ENCODE measurements at places on chromosomes 3 and 15.
A peak's percentile ranks its signal among the peaks of the same experiment; 100 is the strongest.

DNA sequence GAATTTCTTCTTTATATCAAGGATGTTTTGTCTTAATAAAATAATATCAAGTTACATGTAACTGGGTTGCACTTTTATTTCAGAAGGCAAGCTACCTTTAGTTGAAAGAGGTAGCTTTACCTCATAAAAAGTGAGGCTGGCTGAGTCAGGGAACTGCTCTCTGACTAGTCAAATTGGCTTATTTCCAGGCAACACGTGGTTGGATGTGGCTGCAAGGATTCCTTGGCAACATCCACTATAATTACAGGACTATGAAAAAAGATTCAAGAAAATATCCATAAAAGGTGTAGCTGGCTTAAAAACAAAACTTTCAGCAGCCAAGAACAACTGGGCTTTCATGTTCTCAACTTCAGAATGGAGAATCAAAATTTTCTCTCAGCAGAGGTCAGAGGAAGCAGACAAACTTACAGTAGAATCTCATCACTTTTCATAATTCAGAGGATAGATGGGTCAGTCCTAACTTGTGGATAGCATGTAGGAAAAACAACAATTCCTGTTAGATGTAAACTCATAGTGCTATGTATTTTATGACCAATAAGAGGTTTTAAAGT is 779.1 kb downstream of the MECOM start:
- no peak for DNase-seq

GRCh38 chr3:149512073-149512782 is 37.7 kb downstream of the TM4SF4 start:
- peak; percentile 9 for DNase-seq

DNA sequence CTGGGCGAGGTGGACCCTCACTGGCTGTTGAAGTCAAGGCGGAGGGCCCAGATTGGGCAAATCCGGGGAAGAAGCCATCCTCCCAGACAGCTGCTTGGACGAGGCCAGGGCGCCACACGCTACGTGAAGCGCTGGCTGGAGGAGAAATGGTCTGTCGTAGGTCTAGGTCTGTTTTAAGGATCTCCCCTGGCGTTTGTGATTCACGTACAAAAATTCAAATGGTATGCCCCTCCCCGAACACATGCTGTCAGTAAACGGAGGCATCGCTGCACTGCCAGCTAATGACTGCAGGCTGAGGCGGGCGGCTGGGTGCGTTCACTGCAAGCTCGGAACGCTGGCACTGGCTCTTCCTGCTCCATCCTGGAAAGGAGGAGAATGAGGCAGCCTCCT is 69.9 kb downstream of the EPHB3 start:
- DNase-seq = no peak

- DNase-seq = no peak
These were observed 43.0 kb downstream of the BCL2L10 start for GRCh38 chr15:52069559-52069958.

GRCh38 chr3:42266085-42266484 is at the start of gene CCK:
Gene CCK (minus strand): TSS chr3:42266185. CDS start chr3:42263630, 2,555 bp downstream.
- DNase-seq = no peak

- no peak for DNase-seq
These were observed 149.0 kb downstream of the CBLB start for GRCh38 chr3:105719791-105720190.

DNA sequence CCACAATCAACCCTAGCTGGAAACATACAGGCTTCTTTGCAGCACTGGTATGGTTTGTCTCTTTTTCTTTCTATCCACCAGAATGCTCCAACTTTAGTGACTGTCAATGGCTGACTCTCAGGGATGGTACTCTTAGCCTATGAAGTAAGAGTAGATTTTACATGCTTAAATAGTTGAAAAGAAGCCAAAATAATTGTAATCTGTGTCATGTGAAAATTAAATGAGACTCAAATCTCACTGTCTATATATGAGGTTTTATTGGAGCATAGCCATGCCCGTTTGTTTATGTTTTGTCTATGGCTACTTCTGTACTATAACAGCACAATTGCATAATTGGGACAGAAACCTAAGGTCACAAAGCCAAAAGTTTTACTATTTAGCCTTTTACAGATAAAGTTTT is 29.1 kb upstream of the PDZRN3 start:
- DNase-seq = no peak

DNA sequence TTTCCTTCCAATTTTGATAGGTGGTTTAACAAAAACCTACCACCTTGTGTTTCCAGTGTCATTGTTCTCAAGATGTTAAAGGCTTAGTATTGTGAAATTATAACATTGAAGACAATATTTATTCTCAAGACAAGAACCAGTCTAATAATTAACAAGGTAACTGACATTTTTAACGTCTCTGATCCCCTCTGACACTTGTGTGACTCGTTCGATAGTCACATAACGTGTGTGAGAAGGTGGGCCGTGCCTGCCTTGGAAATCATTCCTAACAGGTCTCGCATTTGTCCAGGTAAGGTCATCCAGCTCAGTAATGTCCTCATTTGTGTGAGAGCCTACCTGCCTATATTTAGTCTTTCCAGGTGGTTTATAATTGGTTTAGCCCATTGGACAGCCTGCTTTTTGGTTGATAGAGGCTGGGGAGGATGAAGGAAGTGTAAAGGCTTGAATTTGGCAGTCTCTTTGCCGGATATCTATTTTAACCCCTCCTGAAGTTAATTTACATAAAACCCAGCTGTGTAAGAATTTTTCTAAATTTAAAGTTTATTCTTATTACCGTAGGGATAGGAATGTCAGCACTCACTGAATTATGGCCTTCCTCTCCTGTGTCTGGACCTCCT is 94.4 kb downstream of the AKAP13 start:
- DNase-seq = no peak

DNA sequence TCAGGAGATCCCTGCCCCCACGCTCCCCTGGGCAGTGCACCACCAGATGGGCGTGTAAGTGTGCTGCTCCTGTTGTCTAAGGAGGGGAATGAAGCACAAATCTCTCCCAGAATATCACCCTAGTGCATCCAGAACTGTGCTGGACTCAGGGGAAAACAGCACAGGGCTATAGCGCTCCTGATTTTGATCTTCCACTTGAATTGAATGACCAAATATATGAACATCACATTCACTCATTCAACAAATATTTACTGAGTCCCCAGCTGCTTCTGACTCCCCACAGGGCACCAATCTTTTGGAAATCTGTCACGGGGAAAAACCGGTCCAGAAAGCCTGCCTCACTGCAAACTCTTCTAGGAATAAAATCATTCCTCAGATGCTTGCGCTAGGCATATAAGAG is 2.4 kb downstream of the CPLX3 start:
- no peak for DNase-seq

DNA sequence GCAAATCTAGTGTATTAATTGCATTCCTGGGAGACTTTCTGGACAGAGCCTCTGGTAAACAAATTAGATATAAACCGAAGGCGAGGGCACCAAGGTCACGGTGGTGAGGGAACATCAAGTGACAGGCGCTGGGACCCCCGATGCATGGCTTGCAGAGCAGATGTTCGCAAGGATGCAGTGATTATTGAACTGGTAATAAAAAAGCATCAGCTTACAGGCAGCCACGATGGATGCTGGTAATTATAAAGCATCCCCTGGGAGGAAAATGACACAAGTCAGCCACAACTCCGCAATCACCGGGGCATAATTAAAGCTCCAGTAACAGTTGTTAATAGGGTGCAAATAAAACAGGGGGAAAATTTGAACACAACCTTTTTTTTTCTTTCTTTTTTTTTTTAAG is 231.1 kb upstream of the DPH6 start:
- no peak for DNase-seq

DNA sequence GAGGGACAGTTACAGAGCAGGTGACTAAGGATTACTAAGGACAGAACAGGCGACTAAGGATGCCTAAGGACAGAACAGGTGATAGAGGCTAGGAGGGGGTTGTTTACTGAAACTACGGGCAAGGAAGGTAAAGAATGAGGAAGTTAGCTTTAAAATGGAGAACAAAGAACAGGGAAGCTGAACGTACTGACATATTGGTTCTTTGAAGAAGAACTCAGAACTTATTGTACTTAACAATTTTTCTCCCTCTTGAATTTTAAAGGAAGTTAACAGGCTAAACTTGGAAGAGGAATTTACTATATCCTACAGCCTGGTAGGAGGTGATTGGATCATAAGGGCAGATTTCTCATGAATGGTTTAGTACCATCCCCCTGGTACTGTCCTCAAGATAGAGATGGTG is 290.2 kb downstream of the SHQ1 start:
- no peak for DNase-seq

DNA sequence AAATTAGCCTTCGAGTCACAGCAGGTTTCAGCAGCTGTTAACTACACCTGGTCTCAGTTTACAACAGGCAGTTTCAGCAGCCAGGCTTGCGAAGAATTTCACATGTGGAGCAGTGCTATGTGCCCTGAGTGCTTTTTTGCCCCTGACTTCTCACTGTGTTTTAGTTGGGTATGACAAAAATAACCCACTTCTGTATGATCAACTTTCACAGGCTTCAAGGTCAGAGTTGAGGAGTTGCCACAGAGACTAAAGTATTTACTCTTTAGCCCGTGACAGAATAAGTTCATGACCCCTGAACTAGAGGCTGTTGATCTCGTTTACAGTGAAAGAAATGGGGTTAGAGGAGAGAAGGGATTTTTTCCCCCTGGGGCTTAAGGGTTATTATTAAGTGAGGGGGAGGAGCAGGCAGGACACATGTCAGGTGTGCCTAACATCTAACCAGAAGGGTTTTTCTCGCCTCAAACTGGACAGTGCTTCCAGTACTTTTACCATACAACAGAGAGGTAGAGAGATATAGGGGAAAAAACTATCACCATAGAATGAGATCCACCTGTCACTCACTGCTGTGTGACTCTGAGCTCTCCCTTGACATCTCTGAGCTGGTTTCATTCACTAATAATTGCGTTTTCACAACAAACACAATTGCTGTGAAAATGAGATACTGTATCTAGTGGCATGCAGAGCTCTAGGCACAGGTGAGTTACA is 14.0 kb upstream of the TOPBP1 start:
- no peak for DNase-seq

GRCh38 chr3:16059711-16060357 is 114.6 kb upstream of the GALNT15 start:
- no peak for DNase-seq

DNA sequence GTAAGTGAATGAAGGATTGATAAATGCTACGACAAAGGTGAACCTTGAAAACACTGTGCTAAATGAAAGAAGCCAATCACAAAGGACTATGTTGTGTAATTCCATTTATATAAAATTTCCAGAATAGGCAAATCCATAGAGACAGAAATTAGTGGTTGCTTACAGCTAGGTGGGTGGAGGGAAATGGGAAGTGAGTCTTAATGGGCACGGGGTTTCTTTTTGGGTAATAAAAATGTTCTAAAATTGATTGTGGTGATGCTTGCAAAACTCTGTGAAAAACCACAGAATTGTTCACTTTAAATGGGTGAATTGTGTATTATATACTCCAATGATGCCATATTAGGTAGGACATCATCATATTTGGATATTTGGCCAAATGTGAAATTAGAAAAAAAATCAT is 20.9 kb upstream of the TEX9 start:
- DNase-seq = no peak

DNA sequence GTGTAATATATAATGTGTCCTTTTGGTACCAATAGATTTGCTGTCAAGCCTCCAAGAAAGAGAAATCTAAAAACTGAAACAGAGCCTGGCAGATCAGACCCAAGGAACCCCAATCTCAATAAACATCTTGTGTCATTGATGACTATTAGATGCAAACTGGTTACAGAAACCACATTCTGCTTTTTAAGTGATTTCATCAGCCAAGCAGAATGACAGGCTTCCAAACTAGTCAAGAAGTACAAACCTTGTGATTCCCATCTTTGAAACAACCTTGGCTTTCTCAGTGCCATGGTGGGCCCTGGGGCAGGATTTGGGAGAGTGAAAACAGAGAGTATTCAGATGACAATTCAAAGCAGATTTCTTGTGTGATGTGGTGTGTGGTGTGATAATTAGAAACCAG is 45.6 kb upstream of the STRIT1 start:
- no peak for DNase-seq

DNA sequence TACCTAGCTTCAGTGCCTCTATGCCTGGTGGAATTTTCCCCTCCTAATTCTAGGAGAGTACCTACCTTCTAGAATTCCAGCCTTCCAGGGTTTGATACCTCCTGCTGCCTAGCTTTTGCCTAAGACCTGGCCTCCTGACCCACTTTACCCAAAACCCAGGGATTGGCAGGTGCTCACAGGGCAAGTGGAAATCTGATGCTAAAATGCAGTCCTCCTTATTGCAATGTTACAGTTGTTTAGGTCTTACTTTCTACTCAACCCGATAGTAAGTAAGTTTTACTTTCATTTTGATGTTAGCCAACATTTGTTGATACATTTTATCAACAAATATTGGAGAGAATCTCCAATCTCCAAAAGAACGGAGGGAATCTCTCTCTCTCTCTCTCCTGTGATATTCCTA is 275.9 kb downstream of the DOCK3 start:
- DNase-seq = no peak

GRCh38 chr15:78750566-78750965 is 60.7 kb downstream of the ADAMTS7 start:
- no peak for DNase-seq

GRCh38 chr15:53305101-53305500 is 454.4 kb downstream of the WDR72 start:
- no peak for DNase-seq

DNA sequence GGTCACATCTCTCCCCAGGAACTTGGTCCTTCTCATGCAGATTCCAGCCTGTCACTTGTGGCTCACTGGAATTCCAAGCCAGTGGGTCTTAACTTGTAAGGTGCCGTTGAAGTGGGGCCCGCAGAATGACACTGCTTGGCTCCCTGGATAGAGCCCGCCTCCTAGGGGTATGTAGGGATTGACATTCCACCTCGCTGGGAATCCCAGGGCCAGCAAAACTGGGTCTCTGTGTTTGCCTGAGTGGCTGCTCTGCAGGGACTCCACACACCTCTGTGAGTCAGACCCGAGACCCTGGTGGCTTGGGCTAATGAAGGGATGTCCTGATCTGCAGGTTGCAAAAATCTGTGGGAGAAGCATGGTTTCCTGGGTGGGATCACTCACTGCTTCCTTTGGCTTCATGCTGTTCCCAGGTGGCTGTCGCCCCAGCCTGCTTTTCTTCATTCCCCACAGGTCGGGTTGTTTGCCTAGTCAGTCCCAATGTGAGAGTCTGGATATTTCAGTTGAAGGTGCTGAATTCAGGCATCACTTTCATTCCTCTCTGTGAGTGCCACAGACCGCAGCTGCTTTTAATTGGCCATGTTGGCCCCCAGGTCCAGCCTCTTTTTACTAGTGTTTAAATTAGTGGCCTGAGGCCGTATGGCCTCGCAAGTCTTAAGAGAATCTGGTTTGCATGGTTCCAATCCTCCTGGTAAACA is 156.0 kb upstream of the TRIM42 start:
- DNase-seq = no peak

- DNase-seq = no peak
These were observed 4.9 kb upstream of the STAB1 start for GRCh38 chr3:52490035-52490938.

DNA sequence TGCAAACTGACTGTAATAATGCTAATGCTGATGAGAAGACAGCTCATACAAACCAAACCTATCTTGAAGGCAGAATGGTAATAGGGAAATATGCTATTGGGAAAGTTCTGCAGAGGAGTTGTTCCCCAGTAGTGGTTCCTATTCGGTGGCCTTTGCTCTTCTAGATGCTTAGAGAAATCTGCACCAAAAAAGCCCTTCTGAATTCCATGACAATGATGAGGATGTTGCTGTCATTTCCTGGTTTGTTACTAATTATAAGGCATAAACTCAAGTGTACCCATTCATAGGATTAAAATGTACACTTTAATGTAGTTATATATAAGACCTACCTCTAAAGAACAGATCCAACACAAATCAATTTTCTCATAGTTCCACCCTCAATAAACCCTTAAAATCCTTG is 30.1 kb downstream of the TOMM70 start:
- DNase-seq = no peak
